Glomerular endothelial cell (primary cell): ENCODE measurements at places on chromosomes 1 and 21. TPM values are rescaled to one million over a fixed set of nuclear protein-coding genes. Genes with fewer than 3 reads are reported as not detected.

PPP1R8 gene
- 32.7 and 40.7 TPM in 2 replicates for total RNA-seq

OR2T8 gene
- not detected in 2 replicates for total RNA-seq

PRKAA2 gene
- 1.3 and 1.8 TPM in 2 replicates for total RNA-seq

LYST gene
- total RNA-seq, result 16.3 and 17.0 TPM in 2 replicates
